ENCODE measurements at places on chromosomes 3 and 15.

DNA sequence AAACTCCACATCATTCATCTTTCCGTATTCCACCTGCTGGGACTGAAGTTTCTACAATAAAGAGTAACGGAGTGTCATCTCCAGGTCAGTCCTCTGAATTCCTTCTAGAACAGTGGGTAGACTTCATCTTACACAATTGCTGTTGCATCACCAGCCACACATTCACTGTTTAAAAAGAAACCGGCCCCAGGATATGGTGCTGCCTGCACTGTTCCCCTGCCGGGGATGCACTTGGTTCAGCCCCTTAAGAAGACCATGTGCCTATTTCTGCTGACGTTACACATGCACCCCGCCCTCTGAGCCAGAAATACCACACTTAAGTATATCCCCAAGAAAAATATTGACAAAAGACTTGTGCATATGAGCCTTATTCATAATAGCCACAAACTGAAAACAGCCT, 233.4 kb downstream of the FEZF2 start:
- DNase-seq = peak; percentile 66

GRCh38 chr15:58442122-58442521, 10.3 kb downstream of the LIPC start:
- peak; percentile 89 for DNase-seq

- peak; percentile 26 for DNase-seq
Observed at GRCh38 chr3:196198771-196199753, 12.1 kb downstream of the ZDHHC19 start.

DNA sequence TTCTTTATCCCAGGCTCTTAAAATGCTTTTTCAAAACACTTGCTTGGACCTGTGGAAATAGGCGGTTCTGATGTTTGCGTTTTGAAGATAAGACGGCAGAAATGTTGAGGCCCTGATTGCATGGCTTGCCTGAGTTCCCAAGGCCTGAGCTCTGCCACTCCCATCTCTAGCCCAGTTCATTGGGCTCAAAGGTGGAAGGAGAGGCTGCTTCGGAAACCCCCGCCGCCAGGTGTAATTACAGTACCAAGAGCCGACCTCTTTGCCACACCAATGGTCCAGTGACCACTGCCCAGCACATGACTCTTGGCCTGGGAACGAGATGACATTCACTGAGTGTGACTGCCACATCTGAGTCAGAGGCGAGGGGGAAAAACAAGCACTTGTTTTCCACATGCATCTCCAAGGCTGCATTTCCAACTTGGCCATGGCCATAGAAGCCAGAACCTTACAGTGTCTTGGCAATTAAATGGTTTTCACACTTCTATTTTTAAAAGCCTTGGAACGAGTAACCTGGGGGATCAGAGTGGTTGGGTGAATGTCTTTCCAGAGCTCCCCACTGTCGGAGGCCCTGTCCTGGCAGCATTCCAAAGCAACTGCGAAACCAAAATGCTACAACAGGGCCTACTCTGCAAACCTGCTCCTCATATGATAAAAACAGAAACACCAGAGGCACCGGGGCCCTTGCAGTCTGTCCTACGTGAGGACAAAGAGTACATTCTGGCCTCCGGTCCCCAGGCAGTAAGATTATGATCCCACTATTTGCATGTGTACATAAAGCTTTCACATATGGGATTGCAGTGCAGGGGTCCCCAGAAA, 63.8 kb upstream of the CGNL1 start:
- DNase-seq = no peak

GRCh38 chr3:52493232-52494017, 1.7 kb upstream of the STAB1 start:
- DNase-seq = no peak

- DNase-seq = peak; percentile 6
Observed at GRCh38 chr3:10693457-10693856, 122.6 kb upstream of the SLC6A11 start.

- DNase-seq = no peak
Observed at GRCh38 chr3:42061025-42061712, 30.0 kb upstream of the TRAK1 start.

- no peak for DNase-seq
Observed at GRCh38 chr3:177149106-177149505, 48.2 kb downstream of the TBL1XR1 start.

- DNase-seq = no peak
Observed at GRCh38 chr3:112976953-112977352, 2.0 kb upstream of the CD200R1 start.

DNA sequence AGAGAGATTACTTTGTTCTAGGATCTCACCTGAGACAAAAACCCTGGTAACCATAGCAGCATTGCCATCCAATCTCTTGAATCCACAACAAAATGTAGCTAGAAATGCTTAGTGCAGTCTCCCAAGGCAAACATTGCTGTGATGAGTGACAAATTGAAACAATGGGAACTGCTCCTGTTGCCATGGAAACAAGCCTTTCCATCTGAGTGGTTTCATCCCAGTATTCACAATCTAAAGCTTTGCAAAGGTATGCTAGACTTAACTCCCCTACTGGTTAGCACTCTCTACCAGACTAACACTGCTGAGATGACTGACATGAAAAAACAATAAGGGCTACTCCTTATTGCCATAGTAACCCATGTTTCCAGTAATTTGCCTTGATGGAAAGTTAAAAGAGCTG, 172.6 kb upstream of the CNTN3 start:
- no peak for DNase-seq

GRCh38 chr15:85614059-85614458, 180.7 kb downstream of the KLHL25 start:
- DNase-seq = no peak

GRCh38 chr15:101210466-101210865, 41.4 kb downstream of the CHSY1 start:
- no peak for DNase-seq

DNA sequence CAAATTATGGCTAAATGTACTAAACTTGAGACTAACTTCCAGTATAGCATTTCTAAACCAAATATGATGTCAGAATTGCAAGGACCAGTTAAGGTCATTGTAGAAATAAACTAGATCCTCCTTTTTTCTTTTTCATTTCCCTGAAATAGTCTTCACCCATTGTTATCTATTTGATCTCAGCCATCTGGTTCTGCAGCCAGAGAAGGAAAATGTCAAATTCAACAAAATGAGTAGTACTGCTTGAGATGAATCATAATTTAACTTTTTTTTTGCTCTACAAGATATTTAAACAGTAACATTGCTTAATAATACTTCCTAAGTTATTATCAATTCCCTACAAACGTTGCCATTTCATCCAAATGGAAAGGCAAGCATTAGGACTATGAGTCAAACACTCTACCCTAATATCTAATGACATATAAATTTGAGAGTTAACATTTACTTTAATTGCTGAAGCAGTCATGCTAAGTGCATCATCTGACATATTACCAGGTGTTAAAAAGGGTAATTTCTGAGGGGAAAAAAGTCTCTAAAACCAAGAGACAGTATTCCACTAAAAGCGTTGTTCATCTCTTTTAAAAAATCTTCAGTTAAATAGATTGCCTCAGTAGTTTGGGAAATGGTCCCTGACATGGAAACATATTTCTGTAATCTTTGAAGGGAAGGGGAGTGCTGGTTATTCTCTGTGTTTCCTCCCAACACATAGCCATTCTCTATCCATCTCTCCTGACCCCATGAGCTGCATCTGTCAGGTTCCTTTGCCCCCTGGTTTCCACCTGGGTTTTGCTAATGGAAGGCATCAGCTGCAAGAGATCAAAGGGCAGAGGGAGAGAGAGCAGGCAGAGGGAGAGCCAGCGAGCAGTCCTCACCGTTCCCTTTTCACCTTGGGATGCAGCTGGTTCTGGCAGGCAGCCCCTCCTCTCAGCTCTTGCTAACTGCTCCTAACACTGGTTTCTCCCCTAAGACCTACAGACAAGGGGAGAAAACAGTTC, 138.5 kb downstream of the ARPP21 start:
- DNase-seq = no peak

- peak; percentile 52 for DNase-seq
Observed at GRCh38 chr3:136141291-136141785, 54.8 kb downstream of the MSL2 start.

DNA sequence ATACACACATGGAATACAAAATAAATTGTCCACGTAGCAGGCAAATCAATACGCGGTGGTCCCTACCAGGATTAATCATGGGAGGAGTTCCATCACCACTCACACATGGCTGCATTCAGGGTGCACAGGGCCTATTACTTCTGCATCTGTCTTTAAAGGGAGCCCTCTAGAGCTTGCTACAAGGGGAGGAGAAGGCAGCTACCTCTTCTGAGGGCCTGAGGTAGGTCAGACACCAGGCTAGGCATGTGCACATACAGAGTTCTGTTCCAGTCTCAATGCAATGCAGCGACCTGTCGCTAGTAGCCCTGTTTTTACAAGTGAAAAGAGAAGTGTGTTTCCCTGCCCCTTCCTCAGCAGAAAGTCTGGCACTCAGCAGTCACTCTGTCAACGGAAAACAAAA, 102.7 kb downstream of the ROBO2 start:
- DNase-seq = no peak

- no peak for DNase-seq
Observed at GRCh38 chr3:20878691-20879090, 692.7 kb upstream of the SGO1 start.

GRCh38 chr3:146421819-146422759, 47.3 kb downstream of the PLSCR2 start:
- peak; percentile 85 for DNase-seq

GRCh38 chr15:56913241-56913640, 5.2 kb upstream of the TCF12 start:
- DNase-seq = no peak

- DNase-seq = no peak
Observed at GRCh38 chr3:3745693-3746092, 53.5 kb upstream of the LRRN1 start.

GRCh38 chr3:123576122-123576521, 8.7 kb downstream of the HACD2 start:
- DNase-seq = no peak

GRCh38 chr3:142210608-142211007, 14.8 kb downstream of the GK5 start:
- DNase-seq = no peak

GRCh38 chr3:62209101-62209500, 164.2 kb downstream of the FEZF2 start:
- no peak for DNase-seq

DNA sequence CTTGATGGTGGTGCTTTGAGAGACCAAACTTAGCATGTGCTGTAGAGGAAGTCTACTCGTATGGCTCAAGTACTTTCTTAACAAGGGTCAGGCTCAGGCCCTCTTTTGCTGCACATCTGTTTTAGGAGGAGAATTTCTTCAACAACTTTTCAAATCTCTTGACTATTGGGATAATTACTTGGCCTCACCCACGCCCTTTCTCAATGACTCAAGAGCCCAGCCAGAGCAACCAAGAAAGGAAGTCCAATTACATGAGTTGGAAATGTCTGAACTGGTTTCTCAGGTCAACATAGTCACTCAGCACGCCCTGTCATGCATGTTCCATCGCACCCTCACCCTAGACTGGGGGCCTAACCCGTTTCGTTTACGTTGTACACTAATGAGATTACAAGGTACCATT, 44.8 kb upstream of the UMPS start:
- peak; percentile 92 for DNase-seq

GRCh38 chr15:89975482-89976245, 25.5 kb upstream of the ZNF710 start:
- DNase-seq = no peak

DNA sequence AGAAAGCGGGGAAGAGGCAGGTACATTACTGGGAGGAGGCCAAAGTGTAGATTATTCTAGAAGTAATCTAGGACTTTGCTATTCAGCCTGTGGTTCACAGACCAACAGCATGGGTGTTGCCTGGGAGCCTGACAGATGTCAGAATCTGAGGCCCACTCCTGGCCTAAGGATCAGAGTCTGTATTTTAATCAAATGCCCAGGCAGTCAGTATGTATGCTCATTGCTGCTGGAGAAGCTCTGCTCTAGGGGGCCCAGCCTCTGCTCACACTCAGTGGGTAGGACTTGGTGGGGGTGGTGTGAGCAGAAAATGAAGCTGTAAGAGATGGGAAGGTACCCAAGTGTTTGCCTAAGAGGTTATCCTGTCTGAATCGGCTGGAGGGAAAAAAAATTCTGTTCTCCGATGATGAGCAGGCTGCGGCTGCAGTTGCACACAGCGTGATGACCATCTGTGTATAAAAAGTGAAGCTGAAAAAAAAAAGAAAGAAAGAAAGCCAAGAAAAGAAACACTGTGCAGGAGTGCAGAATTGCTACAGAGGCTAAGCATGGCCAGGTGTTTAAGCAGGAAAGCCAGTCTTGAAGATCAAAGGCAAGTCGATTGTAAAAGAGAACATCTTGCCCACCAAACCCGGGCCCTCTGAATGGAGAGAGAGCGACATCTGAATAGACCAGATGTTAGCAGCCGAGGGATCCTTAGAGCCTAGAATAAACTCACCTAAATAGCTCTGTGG, 65.2 kb downstream of the EIF4E3 start:
- no peak for DNase-seq

DNA sequence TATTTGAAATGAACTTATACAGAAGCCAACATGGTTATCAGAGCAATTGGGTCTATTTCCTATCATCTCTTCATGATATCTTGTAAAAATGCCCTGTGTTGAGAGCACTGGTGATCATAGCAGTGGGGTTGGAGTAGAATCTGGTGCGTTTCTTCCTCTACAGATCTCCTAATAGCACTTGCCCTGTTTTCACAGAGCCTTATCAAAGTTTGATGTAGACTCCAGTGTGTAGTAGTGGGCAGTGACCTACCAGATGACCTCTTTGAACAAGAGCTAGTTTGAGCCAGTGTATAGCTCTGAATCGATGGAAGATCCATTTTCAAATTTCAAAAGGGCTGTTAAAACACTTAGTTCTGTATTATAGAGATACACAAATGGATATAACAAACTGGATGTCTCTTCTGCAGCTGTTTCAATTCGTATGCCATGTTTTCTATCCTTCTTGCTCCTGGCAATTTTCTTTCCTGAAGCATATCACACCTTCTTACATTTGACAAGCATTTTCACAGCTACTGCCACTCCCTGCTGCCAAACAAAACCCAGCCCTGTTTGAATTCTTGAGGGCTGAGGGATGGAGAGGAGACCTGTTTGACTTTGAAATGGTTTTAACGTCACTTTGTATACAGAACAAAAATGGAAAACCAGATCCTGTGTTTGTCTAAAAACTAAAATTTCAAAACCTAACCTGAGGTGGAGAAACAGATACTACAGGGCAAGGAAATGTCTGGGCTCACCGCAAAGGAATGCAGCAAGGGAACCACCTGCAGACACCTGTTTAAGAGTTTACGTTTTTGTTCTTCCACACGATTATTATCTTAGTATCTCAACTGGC, 354.5 kb upstream of the TPRG1 start:
- peak; percentile 76 for DNase-seq

- no peak for DNase-seq
Observed at GRCh38 chr15:101018016-101018415, 98.9 kb downstream of the LRRK1 start.

- no peak for DNase-seq
Observed at GRCh38 chr15:71385026-71385425, 269.8 kb downstream of the THSD4 start.

DNA sequence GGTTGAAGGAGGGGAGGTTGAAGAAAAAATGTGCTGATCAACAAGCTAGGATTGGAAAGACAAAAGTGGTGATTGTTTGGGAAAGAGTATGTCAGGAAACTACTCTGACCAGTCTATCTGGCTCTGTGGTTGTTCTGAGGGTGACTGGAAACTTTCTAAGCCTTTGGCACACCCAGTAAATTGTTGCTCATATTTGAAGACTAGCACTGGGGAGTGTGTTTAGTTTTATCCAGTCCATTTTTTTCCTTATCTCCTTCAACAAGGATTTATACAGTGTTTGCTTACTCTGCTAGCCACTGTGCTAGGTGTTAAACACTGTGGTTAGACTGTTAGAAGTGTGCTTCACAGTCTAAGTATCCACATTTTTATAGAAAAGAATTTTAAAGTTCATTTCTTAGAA, 28.8 kb downstream of the PPM1L start:
- peak; percentile 77 for DNase-seq

GRCh38 chr3:168968609-168969008, 694.9 kb downstream of the MECOM start:
- no peak for DNase-seq
